ENCODE measurements at places on chromosomes 5 and 9.

DNA sequence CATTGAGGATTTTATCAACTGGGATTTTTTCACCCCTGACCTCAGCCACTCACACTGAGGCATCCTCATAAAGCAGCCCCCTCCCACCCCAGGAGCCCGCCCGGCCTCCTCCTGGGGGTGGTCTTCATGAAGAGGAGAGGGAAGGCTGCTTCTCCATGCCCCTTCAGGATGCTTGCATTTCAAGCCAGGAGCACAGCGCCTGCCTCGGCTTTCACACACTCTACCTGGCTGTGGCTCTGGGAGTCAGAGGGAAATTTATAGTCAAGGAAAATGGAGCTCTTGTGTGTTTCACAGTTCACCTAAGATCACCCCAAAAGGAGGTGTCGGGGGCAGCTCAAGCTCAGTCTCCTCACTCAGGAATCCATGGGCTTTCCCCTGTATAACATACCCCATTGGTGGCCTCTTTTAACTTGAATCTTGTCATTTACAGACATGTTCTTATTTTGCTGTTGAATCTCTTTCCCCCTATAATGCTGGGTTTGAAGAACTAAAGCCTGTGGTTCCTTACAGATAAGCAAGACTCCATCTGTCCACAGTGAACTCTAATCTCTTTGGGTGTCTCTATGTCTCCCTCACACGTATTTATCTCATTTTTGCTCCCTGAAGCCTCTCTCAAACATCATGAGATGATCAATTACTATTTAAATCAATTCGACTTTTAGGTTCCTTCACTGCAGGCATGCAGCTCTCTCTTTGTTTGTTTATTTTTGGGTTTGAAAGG is 22.6 kb upstream of the IQGAP2 start:
- DNase-seq = no peak

- no peak for DNase-seq
Observed at GRCh38 chr5:80190960-80191359, 64.9 kb downstream of the SERINC5 start.

DNA sequence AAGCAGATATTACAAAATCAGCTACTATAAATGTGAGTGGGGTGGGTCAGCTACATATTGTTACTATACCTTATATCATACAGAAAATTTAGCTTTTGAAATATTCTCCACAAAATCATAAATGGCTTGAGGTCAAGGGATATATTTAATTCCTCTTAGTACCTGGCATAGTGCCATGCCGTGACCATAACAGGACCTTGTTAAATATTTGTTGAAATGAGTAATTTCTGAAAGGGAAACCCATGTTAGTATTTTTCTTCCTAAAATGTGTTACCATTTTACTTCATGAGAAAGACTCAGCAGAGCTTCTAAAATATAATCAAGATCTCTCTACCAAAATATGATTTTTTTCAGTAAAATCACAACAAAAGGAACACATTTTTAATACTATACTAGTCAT is 14.8 kb downstream of the ATP10B start:
- no peak for DNase-seq

GRCh38 chr5:158619083-158619788 is 480.5 kb downstream of the EBF1 start:
- DNase-seq = no peak

DNA sequence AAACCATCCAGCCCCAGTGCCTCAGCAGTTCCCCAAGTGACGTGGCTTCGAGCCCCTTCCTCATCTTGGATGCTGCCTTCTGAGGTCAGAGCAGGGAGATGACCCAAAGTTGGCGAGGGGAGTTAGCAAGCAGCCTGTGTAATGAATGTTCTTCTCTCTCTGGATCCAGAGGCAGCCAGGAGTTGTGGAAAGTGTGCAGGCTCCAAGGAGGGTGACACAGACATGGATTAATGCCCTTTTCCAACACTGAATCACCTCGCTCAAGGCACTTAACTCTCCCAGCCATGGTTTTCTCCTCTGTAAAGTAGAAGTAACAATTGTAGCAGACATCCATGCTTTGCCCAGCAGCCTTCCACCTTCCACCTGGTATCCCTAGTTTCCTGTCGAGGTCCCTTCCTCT is 64.6 kb upstream of the HAND1 start:
- no peak for DNase-seq

DNA sequence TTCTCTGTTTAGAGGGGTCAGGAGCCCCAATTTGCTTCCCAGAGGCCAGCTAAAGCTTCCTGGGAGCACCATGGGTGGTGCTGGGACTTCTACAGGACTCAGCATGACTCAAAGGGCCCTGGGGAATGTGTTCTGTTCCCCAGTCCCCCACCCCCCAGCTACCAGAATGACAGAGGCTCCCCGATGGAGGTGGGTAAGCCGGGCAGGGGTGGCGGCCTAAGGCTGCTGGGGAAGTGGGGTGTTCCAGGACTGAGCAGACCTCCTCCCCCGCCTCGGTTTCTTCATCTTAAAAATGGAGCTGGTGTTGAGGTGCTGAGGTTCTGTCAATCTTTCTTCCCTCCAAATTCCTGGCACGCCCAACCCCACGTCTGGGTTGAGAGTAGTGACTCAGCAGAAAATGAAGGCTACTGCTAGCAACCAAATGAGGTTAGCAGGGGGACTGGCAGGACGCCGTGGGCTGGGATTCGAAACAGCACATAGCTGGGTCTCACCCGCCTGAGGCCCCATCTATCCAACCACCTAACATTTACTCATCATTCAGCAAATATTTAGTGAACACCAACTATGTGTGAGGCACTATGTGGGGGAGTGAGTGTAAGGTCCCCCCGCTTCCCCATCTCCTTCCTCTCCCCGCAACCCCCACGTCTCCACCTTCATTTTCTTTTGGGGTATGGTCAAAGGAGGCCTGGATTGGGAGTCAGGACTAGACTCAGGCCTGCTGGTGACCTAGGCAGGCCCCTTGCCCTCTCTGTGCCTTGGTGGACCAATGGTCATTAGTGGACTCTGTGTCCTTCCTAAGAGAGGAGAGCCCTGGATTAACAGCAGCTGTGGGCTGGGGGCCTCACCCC is 50.2 kb downstream of the C9orf50 start:
- DNase-seq = no peak

- no peak for DNase-seq
Observed at GRCh38 chr9:34252016-34252415, 73.2 kb downstream of the UBAP1 start.

- no peak for DNase-seq
Observed at GRCh38 chr5:69516769-69517168, 24.2 kb downstream of the OCLN start.

DNA sequence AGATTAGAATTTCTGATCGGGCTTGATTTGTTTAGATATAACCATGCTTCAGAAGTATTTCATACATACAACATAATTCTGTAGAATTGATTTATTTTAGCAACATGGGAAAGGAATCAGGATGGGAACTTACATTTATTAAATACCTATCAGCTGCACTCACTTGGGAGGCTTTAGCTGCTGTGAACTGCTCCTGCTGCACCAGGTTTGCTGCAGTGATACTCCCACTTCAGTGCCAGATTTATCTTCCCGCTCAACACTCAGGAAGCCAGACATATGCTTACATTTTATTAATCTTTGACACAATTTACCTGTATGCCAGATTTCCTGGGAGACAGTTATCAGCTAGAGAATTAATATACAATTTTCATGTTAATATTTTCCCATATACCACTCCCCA is 64.0 kb upstream of the PLCXD3 start:
- DNase-seq = no peak

DNA sequence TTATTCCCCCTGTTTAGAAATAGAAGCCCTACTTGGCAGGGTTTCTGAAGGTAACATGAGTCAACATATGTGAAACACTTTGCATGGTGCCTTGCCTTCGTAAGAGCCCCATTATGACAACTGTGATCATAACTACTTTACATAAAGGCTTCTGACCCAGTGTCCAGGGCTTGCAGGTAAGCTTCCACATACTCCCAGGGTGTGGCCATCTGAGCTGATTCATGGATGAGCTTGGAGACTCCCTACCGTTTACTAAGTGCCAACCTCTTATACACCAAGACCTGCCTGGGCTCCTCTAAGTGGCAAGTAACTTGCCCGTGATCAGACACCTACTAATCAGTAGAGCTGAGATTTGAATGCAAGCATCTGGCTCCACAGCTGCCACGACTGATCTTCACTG is 62.8 kb upstream of the C5orf58 start:
- no peak for DNase-seq

DNA sequence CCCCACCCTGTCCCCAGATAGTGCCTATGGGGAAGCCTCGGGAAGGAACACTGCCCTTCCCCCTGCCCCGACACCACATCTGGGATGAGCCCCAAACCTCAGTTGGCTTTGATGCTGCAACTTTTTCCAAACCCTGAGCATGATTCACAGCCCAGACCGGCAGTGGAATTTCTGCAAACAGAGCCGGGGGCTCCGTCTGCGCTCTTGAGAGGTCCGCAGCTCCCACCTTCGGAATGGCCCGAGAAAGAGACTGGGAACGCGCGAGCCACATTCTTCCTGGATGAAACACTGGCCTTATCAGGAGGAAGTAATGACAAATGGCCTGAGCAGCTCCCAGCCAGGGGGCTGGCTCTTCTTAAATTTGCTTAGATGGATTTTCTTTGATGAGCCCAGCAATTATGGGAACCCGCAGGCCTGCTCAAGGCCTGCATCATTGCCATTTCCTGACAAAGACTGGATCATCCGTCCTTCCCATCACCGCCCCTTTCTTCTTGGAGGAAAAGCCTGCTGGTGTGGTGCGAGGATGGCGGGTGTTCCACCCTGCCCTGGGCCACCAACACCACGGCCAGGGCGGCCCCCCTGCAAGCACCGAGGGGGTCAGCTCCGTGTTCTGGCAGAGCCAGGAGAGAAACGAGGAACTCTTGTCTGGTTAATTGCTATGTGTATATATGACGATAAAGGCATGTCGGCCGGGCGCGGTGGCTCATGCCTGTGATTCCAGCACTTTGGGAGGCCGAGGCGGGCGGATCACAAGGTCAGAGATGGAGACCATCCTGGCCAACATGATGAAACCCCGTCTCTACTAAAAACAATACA is 38.8 kb upstream of the COL5A1 start:
- no peak for DNase-seq

GRCh38 chr5:130063603-130064002 is 159.3 kb downstream of the CHSY3 start:
- DNase-seq = no peak

DNA sequence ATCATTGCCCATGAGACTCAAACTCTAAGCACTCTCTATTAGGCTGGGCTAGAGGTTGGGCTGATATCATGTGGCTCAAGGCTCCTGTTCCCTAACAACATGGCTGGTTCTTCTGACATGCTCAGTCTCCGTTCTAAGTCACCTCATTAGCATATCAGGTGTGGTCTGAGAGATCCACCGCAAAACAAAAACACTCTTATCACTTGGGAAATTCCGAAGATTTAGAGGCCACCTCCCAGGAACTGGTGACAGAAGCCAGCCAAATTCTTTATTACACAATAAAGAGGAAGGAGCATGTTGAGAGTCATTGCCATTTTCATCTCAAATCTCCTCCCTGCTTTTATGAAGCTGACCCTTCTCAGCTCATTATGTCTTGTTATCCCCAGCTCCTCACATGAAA is 107.6 kb downstream of the MSX2 start:
- DNase-seq = no peak

DNA sequence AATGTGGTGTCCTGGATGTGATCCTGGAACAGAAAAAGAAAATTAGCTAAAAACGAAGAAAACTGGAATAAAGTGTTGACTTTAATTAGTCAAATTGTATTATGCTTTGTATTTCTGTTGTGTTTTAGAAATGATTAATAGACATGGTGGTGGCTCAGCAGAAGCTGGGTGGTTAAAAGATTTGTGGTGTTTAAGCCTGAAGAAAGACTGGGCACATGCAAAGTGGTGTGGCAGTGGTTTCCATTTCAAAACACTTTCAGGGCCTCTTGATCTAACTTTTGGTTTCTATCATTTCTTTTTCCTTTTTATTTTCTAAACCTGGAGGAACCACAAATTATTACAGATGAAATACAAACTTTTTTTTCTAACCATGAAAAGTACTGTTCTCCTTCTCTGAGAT is 44.1 kb downstream of the ADGRV1 start:
- no peak for DNase-seq

DNA sequence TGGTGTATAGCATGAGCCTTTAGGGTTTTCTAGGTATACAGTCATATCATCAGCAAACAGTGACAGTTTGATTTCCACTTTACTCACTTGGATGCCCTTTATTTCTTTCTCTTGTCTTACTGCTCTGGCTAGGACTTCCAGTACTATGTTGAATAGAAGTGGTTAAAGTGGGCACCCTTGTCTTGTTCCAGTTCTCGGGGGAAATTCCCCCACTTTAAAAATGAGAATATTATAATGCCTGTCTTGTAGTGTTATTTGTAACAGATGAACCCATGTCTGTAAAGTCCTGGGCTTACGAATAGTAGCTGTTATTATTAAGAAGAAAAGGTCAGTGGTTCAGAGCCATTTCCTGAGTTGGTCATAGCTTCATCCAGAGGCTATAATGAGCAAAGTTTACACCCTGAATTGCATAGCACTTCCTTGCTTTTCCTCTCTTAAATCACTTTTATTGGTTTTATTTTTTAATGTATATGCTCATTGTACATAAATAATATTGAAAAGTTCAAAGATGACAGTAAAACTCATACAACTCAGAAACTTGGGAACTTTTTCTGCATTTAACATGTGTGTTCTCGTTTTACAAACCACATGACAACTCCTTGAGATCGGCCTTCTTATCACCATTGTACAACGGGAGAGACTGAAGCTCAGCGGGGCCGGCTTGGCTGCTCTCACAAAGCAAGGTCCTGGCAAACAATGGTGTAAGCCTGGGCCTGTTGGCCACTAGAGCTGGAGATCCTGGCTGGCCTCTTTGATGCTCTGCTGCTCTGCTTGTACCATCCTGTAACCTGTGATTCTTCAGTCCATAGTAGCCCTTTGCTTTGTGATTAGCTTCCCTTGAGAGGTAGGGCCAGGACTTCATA is 85.2 kb downstream of the CYFIP2 start:
- no peak for DNase-seq

- DNase-seq = no peak
Observed at GRCh38 chr9:135960411-135961276, 529 bp downstream of the UBAC1 start.

DNA sequence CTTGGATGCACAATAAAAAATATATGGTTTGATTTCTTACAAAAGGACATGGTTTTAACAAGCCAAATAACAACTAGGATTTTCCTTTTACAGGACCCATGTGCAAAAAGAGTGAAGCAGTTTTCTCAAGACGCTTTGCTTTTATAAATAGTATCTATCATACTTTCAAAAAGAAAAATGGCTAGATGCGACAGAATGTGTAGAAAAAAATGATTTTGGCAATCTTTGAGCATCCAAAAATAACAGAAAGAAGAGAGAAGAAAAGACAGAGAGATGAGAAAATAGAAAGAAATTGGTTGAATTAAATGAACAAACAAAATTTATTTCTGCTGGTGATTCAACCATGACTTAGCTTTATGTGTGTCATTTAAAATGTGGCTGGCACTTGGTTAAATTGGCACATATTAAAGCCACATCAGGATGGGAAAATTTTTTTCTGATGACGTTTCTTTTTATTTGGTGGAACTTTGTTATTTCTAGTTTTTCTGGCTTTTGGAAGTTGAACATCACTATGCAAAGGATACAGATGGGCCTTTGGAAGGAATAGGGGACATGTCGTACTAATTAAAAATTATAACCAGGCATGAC is 35.6 kb upstream of the NREP start:
- no peak for DNase-seq

- no peak for DNase-seq
Observed at GRCh38 chr9:137460363-137461315, 1.5 kb upstream of the NSMF start.

- DNase-seq = no peak
Observed at GRCh38 chr9:105672711-105673234, 10.5 kb downstream of the TAL2 start.

Measured in Panc1 (cell line).